ENCODE measurements at places on chromosomes 4 and X. TPM values are rescaled to one million over a fixed set of nuclear protein-coding genes. Genes with fewer than 3 reads are reported as not detected.

DNA sequence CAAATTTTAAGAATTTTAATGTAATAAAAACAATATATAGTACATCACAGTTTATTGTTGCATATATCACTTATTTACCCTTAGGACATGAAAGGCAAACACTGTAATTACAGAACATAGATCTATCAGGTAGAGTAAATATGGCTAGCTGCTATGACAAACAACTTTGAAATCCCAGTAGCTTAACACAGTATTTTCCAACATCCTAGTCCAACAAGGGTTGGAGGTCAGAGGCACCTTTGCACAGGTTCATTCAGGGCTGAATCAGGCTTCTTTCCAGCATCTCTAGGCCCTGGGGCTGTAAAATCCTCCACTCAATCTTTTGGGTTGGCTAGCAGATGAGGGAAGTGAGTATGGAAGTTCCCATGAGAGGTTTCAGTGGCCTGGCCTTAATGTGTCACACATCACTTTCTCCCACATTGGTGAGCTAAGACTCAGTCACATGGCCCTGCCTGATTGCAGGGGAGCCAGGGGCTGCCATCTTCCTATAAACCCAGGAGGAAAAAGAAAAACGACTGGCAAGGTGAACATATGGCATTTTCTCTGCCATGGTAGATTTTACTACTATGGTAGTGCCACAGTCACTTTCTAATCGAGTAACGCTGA lies 32.9 kb downstream of the HERC6 start:
- no peak for DNase-seq

- no peak for DNase-seq
Observed at GRCh38 chr4:84224522-84224921, 274.6 kb downstream of the NKX6-1 start.

- no peak for DNase-seq
Observed at GRCh38 chr4:88697141-88697540, 488 bp downstream of the NAP1L5 start.

GRCh38 chr4:988726-989721 lies 2.2 kb downstream of the IDUA start:
- no peak for DNase-seq

DNA sequence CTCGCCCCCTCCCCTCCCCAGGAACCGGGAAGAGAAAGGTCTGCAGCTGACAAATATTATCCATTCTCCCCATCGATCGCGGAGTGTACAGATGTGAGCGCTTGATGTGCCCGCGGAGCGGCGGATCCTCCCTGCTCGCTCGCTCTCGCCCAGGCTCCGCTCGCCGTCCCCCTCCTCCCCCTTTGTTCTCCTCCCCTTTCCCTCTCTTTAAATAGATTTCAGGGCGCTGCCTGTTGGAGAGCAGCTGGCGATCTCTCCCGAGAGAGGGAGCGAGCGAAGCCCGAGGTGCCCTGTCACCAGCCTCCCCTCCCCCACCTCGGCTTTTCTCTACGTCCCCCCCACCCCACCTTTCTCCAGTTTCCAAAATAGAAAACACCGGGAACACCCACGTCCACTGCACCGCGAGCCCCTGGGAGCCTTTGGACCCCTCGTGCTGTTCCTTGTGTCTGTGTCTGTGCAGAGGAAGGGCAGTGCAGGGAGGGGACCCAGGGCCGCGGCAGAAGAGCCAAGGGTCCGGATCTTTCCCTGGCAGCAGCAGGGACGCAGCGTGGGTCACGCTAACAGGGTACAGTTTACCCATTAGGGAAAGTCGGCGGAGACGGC lies 56.6 kb upstream of the BCOR start:
- DNase-seq: no peak

- no peak for DNase-seq
Observed at GRCh38 chr4:52298444-52298843, 247.3 kb downstream of the SPATA18 start.

- DNase-seq: no peak
Observed at GRCh38 chr4:26819026-26819425, 41.6 kb upstream of the STIM2 start.

Gene IL3RA
- 1.3 TPM for total RNA-seq

DNA sequence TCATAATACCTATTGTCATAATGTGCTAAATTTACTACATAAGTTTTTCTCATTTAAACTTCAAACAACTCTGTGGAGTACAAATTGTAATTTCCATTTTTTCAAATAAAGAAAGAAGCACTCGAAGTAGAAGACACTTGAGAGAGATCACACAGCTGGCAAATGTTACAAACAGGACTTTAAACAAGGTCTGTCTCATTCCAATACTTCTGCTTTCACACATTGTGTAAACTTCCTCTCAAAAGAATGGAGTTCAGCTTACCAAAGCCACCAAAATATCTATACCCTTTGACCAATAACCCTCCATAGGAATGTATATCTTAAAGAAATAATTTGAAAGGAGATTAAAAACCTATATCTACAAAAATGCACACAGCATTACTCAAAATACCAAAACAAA lies 88.3 kb downstream of the OPHN1 start:
- no peak for DNase-seq

- no peak for DNase-seq
Observed at GRCh38 chr4:140931911-140932310, 175.7 kb upstream of the TBC1D9 start.

- DNase-seq: no peak
Observed at GRCh38 chr4:98802770-98803198, 126.1 kb downstream of the EIF4E start.

Gene FSTL5
- total RNA-seq: not detected

GRCh38 chrX:45743081-45743533 lies 542.4 kb upstream of the DIPK2B start:
- no peak for DNase-seq

DNA sequence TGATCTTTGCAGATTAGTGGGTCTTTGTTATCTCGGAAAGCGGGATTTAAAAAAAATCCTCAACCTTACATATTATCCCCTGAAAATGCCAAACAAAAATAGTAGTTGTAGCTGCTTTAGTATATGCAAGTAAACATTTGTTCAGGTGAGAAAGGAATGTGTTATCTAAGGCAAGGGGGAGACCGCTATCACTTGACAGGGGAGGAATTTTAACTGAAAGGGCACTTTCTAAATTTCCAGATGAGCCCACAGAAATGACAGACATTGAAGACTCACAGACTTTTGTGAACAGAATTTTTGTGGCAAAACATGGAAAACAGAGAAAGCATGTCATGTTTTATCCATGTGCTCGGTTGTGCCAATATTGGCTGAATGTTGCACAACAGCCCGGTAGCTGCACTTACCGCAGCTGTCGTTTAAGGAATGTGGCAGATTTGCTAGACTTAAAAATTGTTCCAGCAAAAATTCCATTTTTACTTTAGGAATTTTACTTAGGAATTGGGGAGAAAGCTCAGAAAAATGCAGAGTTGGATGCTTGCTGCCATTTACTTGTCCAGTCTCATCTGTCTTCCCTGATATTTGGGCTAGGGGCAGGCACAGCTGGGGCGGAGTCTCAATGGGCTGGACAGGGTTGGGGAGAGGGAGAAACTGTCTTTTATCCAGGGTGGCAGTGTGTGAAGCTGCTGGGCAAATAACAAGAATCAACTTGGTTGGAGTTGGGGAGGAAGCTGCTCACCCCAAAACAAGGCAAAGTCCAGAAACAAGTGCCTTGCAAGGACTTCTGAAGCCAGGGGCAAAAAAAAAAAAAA lies 94.6 kb upstream of the RPS6KA3 start:
- DNase-seq: peak; percentile 41

Gene CENPVL2
- total RNA-seq: not detected

GRCh38 chr4:20266215-20267082 lies 14.7 kb downstream of the SLIT2 start:
- DNase-seq: no peak

- DNase-seq: no peak
Observed at GRCh38 chr4:3022112-3022511, 52.2 kb downstream of the HTT-AS start.

GRCh38 chrX:123088331-123088730 lies 95.7 kb upstream of the GRIA3 start:
- DNase-seq: no peak

DNA sequence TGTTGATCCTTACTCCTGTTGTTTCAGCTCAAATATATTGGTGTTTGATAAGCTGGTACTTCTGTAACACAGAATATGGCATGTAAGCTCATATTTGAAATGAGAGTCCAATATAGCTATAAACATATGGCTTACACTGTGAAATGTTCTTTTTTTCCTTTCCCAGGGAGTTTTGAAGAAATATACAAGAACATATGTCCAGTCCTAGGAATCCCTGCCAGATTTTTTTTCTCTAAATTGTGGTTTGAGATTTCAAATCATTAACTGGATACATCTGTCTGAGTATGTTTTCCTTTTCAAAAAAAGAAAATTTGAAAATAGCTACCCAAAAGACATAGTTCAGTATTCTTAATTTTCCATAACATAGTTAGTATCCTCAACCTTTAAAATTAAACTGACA lies 60.2 kb downstream of the HMGB2 start:
- no peak for DNase-seq

- DNase-seq: no peak
Observed at GRCh38 chr4:72744103-72744725, 175.2 kb upstream of the ADAMTS3 start.

- no peak for DNase-seq
Observed at GRCh38 chr4:68655764-68656444, 14.5 kb downstream of the UGT2B15 start.

Gene SUV39H1
- 2.1 TPM for total RNA-seq

GRCh38 chrX:116181300-116181699 lies 10.8 kb downstream of the AGTR2 start:
- no peak for DNase-seq

- no peak for DNase-seq
Observed at GRCh38 chr4:40682290-40683101, 52.8 kb upstream of the RBM47 start.

DNA sequence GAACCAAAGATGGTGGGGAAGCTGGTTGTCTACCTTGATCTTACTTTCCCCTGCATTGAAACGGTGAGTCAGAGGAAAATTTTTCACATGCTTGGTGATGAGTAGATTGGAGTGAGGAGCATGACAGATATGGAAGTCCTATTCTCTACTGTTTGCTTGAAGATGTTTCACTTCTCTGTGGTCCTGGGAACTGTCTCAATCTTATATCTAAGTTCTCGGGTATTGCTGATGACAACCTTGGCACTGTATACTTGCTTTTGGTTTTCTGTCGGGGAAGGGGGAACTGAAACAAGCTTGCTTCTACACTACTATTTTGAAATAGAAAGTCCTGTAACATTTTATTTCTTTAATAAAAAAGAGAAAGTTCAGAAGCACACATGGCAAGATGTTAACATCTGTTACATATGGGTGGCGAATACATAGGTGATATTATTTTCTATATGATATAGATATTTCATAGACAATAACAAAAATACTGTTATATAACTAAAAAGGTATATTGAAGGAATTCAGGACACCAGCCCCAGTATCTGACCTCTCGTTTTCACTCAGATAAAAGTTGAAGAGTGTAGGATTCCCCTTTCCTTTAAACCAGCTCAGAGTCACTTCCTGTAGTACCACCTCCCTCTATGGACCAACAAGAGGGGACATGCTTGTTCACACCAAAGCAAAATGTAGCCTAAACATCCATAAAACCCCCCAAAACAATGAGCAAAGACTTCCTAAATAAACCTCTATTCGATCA lies 88.8 kb downstream of the FMR1NB start:
- DNase-seq: no peak

Gene ATOH1
- total RNA-seq: not detected

All from body of pancreas (tissue), 4 donors.